ENCODE measurements at places on chromosomes 6 and 20.
A peak's percentile ranks its signal among the peaks of the same experiment; 100 is the strongest.

DNA sequence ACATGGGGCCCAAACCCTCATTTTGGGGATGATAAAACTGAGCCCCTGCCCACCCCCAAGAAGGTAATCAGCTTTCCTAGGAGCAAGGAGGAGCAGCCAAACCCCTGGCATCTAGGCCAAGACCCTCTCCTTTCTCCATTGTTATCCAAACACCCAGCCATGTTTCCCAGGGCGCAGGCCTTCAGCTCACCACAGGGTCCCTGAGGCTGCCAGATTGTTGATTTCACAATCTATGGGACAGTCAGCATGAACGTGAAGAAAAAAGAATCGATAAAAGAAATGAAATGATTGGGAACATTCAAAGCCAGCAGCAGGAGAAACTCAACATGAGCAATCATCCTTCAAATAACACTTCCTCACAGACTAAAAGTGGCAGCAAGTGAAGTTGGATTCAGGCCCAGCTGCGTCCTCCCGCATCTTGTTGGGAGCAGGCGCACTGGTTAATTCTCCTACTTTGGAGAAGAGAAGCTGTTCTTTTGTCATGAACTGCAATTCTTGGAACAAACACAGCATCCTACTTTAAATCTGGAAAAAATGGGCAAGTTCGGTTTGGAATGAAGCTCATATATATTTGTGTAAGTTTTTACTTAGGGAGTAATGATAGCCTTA, 241.8 kb upstream of the PRDM1 start:
- no peak for DNase-seq

GRCh38 chr20:59324521-59325141, 24.2 kb downstream of the EDN3 start:
- no peak for DNase-seq

GRCh38 chr20:4216142-4216735, 200.9 kb upstream of the RNF24 start:
- DNase-seq = no peak

- DNase-seq = no peak
Measured at GRCh38 chr6:83536647-83537589, 24.6 kb downstream of the PRSS35 start.

GRCh38 chr6:21150667-21151066, 442.9 kb upstream of the SOX4 start:
- DNase-seq = no peak

GRCh38 chr6:11315743-11316437, 83.4 kb upstream of the NEDD9 start:
- DNase-seq = no peak

GRCh38 chr6:2909718-2910117, 6.6 kb upstream of the SERPINB9 start:
- DNase-seq = no peak

DNA sequence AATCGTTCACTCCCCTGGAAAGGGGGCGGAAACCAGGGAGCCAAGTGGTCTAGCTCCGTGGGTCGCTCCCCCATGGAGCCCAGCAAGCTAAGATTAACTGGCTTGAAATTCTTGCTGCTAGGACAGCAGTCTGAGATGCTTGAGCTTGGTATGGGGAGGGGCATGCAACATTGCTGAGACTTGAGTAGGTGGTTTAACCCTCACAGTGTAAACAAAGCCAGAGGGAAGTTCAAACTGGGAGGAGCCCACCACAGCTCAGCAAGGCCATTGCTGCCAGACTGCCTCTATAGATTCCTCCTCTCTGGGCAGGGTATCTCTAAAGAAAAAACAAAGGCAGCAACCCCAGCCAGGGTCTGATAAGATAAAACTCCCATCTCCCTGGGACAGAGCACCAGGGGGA, 43.2 kb downstream of the COL21A1 start:
- DNase-seq = no peak

GRCh38 chr6:73680289-73680918, 15.6 kb upstream of the CD109 start:
- no peak for DNase-seq

DNA sequence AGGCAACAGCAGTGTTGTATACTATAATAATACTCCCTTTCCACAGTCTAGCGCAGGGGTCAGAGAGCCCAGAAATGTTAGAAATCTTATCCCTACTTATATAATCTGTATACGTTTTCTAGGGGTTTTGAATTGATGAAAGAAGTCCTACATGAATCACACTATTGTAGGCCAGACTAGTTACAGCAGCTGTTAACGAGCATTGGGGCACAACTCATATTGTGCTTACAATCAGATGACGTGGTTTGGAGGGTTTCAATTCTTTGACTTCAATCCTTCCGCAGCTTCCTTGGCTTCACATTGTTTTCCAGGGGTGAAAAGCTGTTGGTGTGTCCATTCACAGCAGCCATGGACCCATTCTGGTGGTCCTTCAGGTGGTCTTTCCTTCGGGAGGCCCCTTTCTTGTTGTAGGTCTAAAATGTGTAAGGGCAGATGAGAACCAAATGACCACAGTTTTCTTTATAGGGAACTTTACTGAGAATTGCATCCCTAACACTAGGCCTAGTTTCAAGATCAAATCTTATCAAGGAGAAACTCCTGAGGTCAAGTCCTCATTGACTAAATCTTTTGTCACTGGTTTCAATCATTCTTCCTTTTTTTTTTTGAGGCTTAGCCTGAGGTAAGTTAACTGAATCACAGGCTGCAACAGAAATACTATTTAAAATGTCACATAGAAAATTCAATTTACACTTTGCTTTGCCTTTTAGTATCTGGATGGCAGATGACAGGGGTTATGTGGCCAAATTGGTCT, 79.7 kb downstream of the ELOVL5 start:
- DNase-seq = no peak

- DNase-seq = no peak
Measured at GRCh38 chr6:22409486-22409885, 112.7 kb upstream of the PRL start.

GRCh38 chr20:32474717-32474966, 110.5 kb downstream of the NOL4L start:
- DNase-seq = no peak

- no peak for DNase-seq
Measured at GRCh38 chr20:49338061-49338460, 60.2 kb upstream of the ZNFX1 start.

DNA sequence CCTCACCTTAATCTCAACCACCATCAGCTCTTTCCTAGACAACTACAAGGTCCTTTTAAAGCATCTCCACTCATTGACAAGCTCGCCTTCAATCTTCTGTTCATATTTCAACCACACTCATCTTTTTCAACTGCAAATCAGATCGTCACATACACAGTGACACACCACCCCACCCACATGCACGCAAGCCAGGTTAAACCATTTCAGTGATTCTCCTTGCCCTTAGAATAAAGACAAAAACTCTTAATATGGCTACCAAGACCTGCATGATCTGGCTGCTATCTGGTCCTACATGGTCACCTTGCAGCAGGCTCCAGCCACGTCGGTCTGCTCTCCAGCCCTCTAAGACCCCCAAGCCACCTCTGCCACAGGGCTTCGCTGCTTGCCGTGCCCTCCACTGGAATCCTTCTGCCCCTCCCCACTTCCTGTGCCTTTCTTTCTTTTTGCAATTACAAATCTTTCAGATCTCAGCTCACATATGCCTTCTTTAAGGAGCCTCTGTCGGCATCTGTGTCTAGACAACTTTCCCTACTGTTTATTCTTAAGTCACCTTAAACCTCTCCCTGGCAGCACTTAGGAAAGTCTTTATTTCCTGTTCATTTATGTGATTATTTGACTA, 507.3 kb upstream of the ARID1B start:
- DNase-seq = peak; percentile 46

DNA sequence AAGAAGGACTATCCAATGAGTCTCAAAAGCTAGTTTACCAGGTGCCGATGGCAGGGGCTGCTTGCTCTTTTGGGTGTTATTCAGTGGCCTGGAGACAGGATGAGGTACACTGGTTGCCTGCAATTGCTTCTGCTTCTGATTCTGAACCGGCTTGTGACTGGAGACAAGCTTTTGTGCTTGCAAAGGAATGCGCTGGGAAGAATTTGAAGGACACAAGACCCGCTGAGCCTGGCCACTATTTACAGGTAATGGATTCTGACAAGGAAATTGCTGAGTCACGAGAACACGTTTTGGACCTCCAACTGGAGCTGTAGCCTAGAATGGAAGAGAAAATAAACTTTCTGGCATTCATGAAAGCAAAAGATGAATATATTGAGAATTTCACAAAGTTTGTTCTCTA, 5.8 kb downstream of the AURKA start:
- no peak for DNase-seq

DNA sequence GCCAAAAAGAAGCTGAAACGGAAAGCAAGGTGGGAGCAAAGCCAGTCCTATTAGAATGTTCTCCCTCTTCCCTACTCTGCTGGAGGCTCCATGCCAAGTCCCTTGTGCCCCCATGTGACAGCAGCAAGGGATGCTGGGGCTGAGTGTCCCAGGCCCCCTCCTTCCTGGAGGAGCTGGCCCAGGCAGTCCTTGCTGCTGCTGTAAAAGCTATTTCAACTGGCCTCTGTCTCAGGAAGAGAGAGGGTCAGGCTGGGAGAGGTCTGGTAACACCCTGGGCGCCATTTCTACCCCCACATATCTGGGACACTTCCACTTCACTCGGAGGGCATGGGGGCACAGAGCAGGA, 25.0 kb downstream of the TTBK1 start:
- DNase-seq = no peak

GRCh38 chr6:109197061-109197460, 101.8 kb downstream of the CEP57L1 start:
- no peak for DNase-seq

DNA sequence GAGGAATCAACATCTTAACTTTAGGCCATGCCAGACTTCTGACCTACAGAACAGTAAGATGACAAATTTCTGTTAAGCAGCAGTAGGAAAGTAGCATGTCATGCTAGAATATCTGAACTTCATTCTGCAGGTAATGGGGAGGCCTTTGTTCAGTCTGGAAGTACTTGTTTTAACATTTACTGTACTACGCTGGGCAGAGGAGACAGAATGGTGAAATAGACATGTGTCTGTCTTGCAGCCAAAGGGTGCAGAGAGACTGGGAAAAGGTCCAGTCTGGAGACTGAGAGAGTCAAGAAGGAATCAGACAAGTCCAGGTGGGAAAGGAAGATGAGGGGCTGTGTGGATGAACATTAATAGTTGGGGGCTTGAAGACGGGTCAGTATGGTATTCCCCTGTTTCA, 17.5 kb upstream of the ZBTB2 start:
- no peak for DNase-seq

- DNase-seq = no peak
Measured at GRCh38 chr6:127366282-127367022, 23.0 kb upstream of the ECHDC1 start.

DNA sequence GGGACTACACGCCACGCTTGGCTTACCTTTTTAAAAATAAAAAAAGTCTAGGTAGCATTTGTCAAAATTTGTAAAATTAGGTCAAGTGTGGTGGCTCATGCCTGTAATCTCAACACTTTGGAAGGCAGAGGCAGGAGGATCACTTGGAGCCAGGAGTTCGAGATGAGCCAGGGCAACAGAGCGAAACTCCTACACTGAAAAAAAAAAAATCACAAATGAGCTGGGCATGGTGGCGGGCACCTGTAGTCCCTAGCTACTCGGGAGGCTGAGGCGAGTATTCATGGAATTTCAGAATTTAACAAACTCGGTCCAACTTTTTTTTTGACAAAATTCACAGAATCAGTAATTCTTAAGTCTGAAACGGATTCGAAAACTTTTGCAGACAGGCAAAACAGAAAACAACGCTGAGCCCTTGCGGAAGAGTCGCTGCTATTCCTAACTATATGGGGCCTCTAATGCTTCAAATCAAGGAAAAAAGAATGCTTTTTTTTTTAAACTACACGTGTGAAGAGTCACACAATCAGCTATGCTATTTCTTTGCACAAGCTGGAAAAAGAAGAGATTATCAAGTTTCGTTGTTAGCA, 62.9 kb downstream of the GTF2H5 start:
- DNase-seq = no peak

DNA sequence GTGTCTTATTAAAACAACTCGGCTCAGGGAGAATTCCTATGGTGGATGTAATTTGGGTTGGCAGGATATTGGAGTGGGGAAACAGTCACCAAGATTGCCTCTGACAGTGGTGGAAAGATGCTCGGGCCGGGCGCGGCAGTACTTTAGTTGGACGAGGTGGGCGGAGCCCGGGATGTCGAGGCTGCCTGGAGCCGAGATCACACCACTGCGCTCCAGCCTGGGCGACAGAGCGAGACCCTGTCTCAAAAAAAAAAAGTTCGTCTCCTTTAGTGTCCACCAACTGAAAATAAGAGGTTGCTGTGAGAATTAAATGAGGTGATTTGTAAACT, 621 bp downstream of the NOL7 start:
- peak; percentile 67 for DNase-seq

GRCh38 chr6:164042212-164042611, 627.7 kb downstream of the QKI start:
- DNase-seq = no peak

- DNase-seq = peak; percentile 22
Measured at GRCh38 chr6:11975353-11975977, 36.6 kb upstream of the HIVEP1 start.

- peak; percentile 54 for DNase-seq
Measured at GRCh38 chr20:13220904-13221297, at the start of gene ISM1. Gene ISM1 (plus strand): TSS chr20:13221274. CDS start chr20:13221777, 503 bp downstream.

GRCh38 chr6:117613920-117614560, 11.7 kb upstream of the GOPC start:
- no peak for DNase-seq

DNA sequence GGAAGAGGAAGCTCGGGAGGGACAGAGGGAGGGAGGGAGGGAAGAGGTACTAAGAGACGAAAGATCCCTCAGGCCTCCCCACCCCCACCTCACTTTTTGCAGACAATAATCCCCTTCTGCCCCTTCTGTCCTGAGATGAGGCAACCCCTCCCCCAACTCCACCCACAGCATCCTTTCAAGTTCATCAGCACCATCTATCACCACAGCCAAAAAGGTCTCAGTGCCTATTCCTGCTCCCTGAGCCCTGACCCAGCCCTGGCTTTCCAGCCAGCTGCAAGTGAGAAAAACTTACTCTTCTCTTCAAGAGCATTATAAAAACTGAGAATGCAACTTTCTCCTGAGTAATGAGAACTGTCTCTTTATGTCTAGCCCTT, 133.2 kb upstream of the LRFN2 start:
- DNase-seq = no peak

DNA sequence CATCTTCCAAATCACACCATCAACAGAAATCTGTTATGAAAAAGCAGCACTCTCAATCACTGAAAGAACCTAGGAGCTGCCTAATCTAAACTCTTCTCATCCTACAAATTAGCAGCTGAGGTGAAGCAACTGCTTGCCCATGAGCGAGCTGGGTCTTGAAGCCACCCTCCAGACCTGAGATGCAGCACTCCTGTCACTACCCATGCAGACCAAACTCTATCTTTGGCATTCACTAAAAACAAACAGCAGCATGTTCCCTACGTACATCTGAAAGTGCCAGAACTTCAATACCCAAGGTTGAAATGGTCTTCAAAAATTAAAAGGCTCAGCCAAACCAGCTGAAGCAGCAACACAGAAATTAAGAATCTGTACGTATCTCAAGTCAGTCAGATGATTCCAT, 14.3 kb downstream of the ADNP start:
- no peak for DNase-seq
